ENCODE measurements at places on chromosomes 11 and 22. TPM values are rescaled to one million over a fixed set of nuclear protein-coding genes. Genes with fewer than 3 reads are reported as not detected.

Gene DERL3
- 0.47 TPM for polyA plus RNA-seq

Gene C1QTNF5
- polyA plus RNA-seq, result 12.2 TPM

Gene MUC2
- not detected for polyA plus RNA-seq

Gene TMX2
- polyA plus RNA-seq, result 116 TPM

Gene MEN1
- 14.4 TPM for polyA plus RNA-seq

Gene PTGDR2
- polyA plus RNA-seq, result 0.02 TPM

Gene OR8G5
- not detected for polyA plus RNA-seq

Gene MMP13
- polyA plus RNA-seq, result 0.06 TPM

Gene SEPTIN5
- polyA plus RNA-seq, result 38.8 TPM

Gene PRG2
- polyA plus RNA-seq, result not detected

GRCh38 chr11:75311858-75312288, 39.6 kb downstream of the ARRB1 start:
- no peak for DNase-seq

DNA sequence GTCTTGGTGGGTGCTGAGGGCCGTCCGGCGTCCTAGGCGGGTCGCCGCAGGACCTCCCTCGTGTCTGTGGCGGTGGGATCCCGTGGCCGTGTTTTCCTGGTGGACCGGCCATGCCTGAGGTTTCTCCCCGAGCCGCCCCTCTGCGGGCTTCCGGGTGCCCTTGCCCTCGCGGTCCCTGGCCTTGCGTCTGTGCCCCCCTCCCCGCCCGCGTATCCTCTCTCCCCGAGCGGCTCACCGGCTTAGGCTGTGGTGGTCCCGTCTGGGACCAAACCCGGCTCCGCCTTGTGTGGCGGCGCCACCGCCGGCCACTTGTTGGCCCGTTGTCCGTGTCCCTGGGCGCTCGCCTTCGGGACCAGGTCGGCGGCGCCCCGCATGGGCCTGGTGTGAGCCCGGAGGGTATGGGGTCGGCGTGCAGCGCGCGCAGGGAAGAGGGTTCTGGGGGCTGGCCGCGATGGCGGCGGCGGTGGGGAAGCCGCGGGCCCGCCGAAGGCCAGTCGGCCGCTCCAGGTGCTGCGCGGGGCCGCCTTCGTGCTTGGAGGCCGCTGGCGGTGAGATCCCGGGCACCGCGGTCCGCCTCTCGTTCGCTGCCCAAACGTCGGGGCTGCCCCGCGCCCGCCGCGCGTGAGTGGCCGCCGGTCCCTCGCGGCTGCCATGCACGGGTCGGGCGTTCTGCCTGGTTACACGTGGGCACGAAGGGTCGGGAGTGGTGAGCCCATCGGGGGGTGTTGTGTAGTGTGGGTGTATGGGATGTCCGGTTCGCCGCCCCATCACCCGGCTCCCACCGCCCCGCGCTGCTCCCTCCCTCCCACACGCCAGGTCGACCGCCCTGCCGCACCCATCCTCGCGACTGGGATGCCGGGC, 3899.1 kb upstream of the OR11H1 start:
- no peak for DNase-seq

- no peak for DNase-seq
Observed at GRCh38 chr11:95487391-95487790, 256.4 kb upstream of the SESN3 start.

DNA sequence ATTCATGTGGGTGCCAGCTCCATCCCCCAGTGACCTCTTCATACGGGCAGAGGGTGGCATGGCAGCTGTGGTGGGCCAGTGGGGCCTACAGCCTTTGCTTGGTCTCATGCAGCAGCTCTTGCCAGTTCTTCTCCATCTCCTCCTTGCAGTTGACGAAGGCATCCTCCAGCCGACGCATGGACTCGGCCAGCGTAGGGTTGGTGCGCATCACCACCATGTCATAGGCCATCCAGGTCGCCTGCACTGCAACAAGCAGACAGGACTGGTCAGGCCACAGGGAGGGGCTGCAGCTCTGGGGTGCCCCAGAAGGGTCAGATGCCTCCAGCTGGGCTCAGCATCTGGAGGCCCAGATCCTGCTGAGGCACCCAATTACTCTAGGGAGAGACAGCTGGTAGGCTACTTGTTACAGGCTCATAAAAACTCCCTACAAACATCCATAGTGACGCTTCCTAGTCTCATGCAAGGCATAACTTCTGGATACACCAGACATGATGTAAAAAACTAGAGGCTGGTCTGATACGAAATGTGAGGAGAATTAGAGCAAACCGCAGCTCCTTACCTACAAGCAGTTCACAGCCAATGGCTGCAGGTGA, 5.6 kb downstream of the KLHDC7B start:
- no peak for DNase-seq

DNA sequence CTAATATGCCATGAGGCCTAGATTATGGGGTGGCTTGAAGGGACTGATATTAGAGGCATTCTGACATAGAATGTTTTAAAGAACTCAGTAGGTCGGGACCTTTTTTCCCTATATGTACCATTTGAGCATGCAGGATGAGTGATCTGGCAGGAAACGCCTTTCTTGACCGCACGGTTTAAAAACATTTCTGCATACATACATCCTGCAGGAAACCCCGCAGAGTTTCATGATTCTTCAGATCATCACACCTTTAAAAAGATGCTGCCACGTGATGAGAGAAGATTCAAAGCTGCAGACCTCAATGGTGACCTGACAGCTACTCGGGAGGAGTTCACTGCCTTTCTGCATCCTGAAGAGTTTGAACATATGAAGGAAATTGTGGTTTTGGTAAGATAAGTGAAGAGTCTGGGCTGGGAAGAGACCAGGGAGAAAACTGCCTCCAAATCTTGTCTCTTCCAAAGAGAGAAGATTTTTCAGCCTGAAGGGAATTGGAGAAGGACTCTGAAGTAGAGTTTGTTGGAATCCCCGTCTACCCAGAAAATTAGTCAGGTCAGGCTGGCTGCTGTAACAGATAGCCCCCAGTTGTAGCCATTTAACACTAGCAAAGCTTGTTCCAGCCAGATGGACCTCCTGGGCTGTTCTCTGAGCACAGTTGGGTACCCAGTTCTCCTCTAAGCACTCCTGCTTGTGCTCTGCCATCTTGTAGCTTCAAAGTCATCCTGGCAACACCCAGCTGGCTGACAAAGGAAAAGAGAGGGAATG, 7.4 kb downstream of the RCN1 start:
- no peak for DNase-seq

DNA sequence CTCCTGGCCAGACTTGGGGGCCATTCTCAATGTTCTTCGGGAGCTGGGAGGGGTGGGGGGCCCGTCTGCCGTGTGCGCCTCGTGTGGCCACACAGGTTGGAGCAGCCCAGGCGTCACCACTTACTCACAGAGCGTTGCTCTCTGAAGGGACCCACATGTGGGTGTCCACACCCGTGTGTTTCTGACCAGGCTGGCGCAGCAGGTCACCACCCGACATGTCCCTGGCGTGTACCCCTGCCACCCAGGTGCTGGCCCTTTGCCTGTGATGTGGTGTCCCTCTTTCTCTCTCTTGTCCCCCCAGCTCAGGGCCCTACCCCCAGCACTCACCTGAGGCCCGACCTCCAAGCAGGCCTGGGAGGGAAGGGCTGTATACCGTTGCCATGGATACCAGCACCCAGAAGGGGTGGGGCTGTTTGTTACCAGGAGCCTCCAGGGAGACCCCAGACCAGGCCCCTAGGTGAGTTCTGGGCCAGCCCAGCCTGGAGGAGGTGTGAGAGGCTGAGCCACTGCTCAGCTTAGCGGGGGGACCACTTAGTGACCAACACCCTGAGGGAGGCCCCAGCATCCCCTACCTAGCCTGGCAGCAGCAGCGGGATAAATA, 1.4 kb downstream of the LMNTD2 start:
- no peak for DNase-seq

DNA sequence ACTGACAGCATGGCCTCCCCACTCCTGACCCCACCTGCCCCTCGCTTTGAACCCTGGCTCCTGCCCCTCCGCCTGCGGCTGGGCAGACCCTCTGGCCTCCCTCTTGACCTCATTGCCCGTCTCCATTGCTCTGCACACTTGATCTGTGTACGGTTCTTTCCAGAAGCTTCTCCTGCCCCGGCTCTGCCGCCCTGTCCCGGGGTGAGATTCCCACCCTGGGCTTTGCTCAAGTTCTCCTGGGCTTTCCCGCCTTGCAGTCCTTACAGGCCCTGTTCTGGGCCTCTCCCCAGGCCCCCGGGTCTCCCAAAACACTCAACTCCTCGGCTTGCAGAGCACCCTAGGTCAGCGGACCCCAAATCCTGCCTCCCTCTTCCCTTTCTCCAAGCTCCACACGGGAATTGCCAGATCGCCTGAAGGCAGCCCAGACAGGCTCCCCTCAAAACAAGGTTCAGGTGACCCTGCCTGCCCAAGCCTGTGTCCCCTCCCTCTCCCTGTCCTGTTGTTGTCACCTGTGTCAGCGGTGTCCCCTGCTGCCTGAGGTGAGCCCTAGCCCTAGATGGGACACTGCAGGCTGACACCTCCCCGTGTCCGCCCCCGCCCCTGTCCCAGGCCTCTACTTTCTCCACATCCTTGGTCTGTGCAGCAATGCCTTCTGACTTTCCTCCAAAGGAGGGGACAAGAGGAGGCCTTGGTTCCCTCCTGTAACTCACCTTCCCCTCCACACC, 1.5 kb downstream of the GAL start:
- DNase-seq, result no peak

GRCh38 chr22:27668828-27669797, 132.4 kb downstream of the MN1 start:
- DNase-seq, result peak; percentile 7

DNA sequence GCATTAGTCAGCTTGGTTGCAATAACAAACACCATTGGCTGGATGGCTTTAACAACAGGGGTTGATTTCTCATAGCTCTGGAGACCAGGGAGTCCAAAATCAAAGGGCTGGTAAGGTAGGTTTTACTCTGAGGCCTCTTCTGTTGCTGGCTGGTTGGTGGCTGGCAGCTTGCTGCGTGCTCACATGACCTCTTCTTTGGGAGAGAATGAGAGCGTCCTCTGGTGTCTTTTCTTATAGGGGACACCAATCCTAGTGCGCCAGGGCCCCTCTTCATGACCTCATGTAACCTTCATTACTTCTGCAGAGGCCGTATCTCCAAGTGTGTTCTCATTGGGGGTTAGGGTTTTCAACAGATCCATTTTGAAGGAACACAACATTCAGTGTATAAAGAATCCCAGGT, 1308.3 kb downstream of the TBC1D22A start:
- DNase-seq, result no peak

GRCh38 chr11:122642472-122642922, 13.0 kb upstream of the UBASH3B start:
- DNase-seq, result peak; percentile 74

DNA sequence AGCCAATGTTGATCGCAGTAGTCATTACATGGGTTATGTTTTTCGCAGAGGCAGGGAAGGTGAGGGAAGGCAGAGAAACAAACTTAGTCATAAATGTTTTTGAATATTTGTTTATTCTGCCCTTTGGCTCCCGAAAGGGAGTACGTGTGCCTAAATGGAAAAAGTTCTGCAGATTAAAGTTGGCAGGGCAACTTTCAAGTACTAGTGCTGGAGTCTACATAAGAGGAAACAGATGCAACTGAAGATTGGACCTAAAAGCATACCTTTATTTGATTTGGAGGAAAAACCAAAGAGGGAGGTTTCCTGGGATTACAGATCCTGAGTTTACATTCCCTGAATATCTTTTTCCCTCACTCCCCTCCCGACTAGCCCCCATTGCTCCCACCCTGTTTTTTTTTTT, 5.7 kb downstream of the HSD17B12 start:
- no peak for DNase-seq

- no peak for DNase-seq
Observed at GRCh38 chr11:279966-280705, 1.9 kb downstream of the NLRP6 start.

DNA sequence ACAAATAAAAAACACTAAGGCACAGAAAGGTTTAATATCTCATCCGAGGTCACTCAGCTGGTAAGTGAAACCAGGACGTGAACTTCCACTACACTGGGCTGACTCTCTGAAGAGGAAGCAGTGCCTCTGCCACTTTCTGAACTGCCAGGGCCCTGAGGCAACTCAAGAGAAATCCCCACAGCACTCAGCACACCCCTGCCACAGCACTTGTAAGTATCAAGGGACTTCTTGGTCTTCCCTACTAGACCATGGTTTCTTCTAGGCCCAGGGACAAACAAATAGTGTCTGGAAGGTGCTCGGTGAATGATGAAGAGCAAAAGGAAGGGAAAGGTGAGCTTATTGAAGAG, 49.7 kb downstream of the RPL27A start:
- no peak for DNase-seq

DNA sequence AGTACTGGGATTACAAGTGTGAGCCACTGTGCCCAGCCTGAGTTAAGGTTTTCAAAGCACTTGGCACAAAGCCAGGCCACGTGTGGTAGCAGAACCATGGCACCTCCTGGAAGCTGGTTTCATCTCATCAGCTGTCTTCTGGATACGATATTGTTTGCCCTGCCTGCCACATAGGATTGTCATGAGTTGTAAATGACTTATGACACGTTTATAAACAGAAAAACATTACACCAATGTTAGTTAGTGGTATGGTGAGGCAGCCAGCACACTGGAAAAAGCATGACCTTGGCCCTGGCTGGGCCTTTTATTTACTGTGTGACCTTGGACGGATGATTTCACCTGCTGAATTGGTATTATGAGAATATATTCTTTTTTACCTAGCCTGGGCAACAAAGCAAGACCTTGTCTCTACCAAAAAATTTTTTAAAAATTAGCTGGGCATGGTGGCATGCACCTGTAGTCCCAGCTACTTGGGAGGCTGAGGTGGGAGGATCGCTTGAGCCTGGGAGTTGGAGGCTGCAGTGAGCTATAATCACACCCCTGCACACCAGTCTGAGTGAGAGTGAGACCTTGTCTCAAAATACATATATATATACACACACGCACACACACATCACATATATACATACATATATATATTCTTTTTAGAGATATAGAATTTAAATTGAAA, 24.0 kb upstream of the MYH9 start:
- no peak for DNase-seq

DNA sequence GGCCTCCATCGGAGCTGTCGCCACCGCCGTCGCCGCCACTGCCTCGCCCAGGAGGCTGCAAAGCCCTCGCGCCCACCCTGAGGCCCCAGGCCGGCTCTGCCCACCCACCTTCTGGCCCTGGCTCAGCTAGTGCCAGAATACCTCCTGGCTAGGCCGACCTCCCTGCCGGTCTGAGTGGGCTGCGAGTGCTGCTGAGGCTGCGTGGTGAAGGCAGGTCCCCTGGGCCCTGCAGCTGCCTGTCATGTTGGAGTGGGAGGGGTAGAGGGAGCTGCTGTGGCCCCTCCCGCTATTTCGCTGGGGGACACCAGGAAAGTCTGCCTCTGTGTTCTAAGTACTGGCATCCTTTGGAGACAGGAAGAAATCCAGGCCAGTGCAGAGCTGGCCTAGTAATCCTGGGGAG, 34.2 kb downstream of the LRRC10B start:
- DNase-seq, result no peak

DNA sequence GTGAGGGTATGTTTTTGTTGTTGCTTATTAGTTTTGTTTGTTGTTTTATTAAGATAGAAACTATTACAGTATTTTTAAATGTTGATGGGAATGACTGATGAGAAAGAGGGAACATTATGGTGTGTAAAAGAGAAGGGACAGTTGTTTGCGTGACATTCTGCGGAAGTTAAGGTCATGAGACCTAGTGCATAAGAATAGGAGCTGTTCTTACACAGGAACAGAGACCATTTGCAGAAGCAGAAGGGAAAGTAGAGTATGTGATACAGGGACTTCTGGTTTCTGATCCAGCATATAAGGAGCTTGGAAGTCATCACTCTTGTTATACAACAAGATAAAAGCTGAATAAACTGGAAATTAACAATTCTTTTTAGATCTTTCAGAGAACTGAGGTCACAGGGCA, 299.2 kb upstream of the API5 start:
- DNase-seq, result no peak
